ENCODE measurements at places on chromosomes 7 and 10.

DNA sequence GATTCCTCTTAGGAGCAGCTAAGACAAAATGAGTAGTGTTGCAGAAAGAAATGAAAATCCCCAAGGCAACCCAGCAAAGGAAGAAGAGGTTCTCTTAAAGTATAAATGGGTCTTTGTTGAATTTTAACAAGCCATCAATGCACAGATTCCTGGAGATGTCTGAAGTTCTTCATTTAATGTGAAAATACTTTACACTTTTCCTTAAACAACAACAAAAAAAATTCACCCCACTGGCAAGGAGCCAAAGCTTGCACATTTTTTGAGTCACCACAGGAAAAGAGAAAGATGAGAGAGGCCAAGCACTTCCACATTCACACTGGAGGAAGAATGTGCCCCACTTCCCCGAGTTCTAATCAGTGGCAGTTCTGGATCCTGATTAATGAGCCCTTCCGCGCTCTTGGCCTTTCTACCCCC lies 286.4 kb upstream of the MEOX2 start:
- no peak for DNase-seq

- no peak for DNase-seq
Observed at GRCh38 chr10:110474826-110475225, 22.9 kb upstream of the DUSP5 start.

DNA sequence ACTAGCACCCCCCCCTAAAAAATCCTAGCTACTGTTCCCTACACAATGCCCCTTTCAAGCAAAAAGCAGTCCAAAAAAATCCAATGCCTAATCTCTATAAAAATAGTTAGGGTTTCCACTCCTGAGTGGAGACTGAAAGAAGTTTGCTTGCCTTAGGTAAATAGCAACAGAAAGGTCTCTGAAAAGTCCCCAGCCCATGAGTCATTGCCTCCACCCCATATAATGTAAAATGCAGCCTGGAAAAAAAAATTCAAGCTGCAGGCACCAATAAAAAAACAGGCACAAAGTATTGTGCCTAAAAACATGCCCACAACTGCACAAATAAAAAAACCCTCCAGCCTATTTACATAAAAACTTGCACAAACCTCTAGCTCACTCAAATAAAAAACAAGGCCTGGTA lies 47.5 kb downstream of the ZNF680 start:
- DNase-seq = no peak

DNA sequence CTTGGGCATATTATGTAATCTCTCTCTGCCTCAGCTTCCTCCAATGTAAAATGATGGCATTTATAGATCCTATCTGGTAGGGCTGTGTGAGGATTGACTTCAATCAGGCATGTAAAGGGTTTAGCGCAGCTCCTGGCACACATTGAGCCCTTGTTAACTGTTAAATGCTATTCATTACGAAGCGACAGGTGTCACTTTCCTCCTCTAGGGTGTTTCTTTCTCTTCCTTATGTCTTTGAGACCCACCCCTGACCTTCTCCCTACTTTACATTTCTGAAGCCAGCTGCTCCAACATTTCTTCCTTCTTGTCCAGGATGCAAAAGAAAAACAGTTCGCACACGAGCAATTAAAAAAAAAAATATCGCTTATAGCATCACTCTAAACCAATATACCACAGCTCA lies 5.7 kb upstream of the R3HCC1L start:
- DNase-seq = no peak

GRCh38 chr7:21454182-21454581 lies 26.3 kb downstream of the SP4 start:
- DNase-seq = no peak

- no peak for DNase-seq
Observed at GRCh38 chr10:7512487-7512886, 101.7 kb upstream of the SFMBT2 start.

- DNase-seq = no peak
Observed at GRCh38 chr7:84675633-84676034, 481.0 kb upstream of the SEMA3A start.

DNA sequence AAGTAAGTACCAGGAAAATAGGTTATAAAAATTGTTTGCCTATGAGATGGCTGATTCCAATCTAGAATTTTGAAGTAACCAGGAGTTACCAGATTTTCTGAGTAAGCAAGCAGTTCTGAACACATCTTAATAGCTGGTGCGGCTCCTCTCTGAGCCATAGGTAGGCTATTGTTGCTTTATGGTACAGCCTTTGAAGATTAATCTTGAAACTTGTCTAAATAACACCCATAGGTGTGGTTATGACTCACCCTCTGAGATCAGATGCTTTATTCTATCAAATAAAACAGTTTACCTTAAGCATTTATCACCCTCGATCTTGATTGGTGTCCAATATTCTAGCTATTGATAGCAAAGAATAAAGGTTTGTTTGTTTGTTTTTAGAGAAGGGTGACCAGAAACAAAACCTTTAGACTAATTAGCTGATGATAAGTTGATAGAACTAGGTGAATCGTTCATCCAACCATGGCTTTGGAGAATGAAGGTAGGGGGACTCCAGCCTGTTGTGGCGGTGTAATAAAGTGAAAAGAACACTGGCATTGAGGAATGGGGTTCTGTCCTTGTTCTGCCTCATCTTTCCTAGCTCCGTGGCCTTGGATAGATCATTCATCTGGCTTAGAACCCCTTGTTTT lies 72.2 kb downstream of the VTI1A start:
- no peak for DNase-seq

- no peak for DNase-seq
Observed at GRCh38 chr10:13707156-13707881, 120.6 kb downstream of the PRPF18 start.

DNA sequence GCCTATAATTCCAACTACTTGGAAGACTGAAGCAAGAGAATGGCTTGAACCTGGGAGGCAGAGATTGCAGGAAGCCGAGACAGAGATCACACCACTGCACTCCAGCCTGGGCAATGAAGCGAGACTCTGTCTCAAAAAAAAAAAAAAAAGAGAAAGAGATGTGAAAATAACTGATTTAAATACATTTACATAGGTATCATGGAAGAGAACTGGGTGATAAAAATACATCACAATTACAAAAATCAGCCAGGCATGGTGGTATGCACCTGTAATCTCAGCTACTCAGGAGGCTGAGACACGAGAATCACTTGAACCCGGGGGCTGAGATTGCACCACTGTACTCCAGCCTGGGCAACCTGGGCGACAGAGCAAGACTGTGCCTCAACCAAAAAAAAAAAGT lies 19.8 kb downstream of the NANOS1 start:
- DNase-seq = no peak

- no peak for DNase-seq
Observed at GRCh38 chr10:30688456-30688855, 58.9 kb upstream of the LYZL2 start.

DNA sequence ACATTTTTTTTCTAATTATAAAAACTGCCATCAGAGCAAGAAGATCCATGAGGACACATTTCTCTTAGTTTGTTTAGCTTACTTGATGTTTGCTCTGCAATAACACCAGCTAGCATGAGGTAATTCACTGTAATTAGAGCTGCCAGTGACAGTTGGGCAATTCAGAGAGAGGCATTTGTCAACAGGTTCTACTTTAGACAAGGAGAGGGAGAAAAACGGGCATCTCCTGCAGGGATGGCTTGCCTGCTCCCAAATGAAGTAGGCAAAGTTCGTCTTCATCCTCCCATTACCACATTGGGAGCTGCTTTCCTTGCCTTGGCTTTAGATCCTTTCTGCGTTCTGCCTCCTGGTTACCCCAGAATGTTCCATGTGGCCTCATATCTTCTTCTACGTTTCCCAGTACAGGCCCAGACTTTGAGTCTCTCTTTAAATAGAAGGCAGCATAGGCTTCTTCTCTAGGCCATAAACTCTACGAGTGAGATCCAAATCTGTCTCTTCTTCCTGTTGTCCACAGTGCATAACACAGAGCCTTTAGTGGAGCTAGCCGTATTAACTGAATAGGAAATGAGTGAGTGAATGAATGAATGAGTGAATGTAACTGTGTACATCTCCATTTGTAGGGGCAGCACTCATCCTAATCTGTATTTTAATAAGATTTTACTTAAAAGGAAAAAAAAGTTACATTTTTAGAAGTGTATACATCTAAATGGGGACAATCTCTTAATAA lies 21.2 kb downstream of the ASB15 start:
- DNase-seq = no peak

DNA sequence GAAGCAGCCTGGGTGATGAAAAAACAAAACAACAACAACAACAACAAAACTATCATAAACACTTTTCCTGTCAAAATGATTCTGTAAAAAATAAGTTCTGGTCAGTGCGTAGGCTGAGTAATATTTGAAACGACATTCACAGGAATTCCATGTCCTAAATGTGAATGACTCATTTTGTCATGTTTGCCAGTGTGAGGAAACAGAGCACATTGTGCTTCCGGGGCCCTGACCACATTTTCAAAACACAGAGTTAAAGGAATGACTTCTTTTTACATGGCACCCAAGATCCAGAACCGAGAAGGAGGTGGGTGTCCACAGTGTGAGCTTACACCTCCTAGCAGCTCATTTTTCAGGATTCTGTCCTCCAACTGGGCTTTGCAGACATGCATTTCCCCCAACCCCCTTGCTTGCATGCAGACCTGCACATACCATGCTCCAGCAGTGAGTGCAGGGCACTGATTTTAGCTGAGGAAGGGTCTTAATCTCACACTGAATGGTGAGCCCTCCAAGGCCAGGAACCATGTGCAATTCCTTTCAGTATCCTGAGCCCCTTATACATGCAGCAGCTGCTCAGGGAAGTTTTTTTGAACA lies 3.0 kb downstream of the CLRN3 start:
- DNase-seq = no peak

DNA sequence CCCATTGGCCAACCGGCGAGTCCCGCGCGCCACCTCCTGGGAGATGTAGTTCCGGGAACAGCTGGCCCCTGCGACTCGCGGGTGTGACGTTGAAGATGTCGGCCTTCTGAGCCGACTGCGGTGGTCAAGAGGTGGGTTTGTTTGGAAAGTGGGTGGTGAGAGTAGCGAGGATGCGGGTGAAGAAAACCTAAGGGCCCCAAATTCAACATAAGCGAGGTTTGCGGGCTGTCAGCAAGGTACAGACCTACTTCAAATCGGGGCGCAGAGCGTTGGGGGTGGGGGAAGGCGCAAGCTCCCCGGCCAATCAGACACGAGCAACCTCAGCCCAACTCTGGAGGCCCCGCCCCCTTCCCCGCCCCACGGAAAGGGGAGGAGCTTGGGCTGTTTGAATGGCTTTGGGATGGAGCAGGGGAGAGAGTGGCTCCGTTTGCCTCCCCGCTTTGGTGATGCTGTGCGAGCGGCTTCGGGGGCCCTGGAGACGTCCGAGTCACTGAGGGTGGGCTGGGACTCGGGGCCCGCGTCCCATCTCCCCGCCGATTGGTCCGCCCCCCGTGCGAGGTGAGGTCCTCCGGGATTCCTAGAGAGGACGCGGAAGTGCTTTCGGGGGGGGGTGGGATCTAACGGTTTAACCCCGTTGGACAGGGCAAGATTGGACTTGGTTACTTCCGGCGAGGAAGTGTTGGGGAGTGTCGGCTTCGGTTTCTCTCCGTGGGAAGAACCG lies at the start of gene ZKSCAN5:
Gene ZKSCAN5 (plus strand): TSS at position 60 of the 721 bp plus-strand sequence. CDS start 1,383 bp downstream, outside the sequence.
- DNase-seq = peak; percentile 99

GRCh38 chr10:46092524-46093081 lies 46.5 kb upstream of the MSMB start:
- no peak for DNase-seq

DNA sequence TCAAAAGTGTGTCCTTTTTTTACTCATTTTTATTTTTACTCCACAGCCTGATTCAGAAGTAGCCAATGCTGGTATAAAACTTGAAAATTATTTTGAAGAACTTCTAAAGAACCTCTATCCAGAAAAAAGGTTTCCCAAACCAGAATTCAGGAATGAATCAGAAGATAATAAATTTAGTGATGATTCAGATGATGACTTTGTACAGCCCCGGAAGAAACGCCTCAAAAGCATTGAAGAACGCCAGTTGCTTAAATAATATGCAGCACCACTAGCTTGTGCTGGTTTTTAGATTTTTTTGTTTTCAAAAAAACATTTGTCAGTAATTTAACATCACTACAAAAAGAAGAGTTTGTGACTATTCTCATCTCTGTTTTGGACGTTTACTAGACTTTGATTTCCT lies 116.5 kb downstream of the SVOPL start:
- DNase-seq = no peak

DNA sequence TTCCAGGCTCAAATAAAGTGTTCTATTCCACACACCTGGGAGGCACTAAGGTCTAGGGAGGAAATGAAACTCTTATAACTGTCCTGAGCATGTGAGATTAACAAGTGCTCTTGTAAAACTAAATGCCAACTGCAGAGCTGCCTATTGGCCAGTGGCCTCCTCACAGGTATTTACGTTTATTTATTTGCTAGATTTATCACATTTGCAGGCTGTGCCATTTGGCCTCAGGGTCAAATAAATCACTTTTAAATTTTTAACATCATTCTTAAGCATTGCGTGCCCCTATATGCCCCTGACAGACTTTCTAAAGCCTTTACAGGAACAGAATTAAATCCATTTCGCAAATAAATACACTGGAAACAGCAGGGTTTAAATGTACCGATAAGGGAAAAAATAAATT lies 381.8 kb upstream of the NFE2L3 start:
- no peak for DNase-seq

DNA sequence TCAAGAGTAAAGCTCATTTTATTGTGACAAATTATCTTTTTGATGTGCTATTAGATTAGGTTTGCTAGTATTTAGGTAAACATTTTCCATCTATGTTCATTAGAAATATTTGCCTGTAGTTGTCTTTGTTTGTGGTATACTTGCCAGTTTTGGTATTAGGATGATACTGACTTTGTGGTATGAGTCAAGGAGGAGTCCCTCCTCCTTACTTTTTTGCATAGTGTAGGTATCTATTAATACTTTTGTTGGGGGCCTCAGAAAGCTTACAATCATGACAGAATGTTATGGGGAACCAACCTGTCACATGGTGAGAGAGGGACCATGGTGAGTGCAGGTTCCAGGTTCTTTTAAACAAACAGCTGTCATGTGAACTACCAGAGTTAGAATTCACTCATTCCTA lies 102.1 kb downstream of the ZWINT start:
- DNase-seq = no peak

GRCh38 chr7:36639826-36640225 lies 84.5 kb downstream of the AOAH start:
- no peak for DNase-seq

- no peak for DNase-seq
Observed at GRCh38 chr7:28528899-28529298, 116.6 kb downstream of the CREB5 start.

DNA sequence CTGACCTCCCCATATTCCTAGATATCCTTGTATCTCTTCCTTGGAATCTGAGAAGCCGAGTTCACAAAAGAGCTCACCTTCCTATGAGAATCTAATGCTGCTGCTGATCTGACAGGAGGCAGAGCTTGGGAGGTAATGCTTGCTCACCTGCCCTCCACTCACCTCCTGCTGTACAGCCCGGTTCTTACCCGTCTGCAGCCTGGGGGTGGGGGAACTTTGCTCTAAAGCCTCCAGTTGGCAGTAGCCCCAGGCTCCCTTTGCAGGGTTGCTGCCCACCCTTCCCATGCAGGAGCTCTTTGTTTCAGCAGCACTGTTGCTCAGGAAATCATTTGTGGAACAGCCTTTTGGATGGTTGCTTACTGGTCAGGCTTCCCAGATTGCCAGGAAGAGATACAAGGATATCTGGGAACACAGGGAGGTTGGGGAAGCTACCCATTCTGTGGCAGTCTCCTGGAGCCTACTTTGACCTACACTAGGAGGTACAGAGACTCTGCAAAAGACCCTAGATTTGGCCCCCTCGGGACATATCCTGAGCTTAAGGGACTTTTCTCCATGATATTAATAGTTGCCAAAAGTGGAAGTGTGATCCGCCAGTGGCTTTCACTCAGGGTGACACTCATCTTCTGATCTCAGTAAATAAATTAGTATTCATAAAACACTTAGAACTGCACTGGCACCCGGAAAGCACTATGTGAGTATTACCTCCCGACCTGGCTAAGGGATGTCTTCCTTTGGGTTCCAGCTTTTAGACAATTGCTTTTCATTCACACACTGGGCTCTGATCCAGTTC lies 363.7 kb upstream of the PODXL start:
- DNase-seq = no peak
